ENCODE measurements at places on chromosomes 2 and 18.

GRCh38 chr2:147594038-147594437 is 250.8 kb upstream of the ACVR2A start:
- no peak for DNase-seq

DNA sequence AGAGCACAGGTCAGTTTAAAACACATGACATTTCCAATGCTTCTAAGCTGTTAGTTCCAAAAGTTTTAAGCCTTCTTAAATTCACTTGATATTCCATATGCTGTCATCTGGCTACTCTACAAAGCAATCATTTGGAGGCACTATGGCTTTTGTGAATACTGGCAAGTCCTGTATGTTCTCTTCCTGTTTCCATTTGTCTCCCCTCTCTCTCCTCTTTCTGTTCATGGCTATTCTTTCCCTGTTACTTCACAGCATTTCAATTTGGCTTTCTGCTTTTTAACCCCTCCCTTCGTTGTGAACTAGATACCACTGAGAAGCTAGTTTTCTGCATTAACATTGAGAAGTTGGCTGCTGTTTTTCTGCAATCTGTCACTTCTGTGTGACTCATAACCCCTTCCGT is 1337.2 kb upstream of the CELF4 start:
- no peak for DNase-seq

GRCh38 chr2:231293163-231293562 is 94.7 kb downstream of the ARMC9 start:
- DNase-seq: no peak

- no peak for DNase-seq
Observed at GRCh38 chr2:139477618-139478017, 697.4 kb upstream of the NXPH2 start.

DNA sequence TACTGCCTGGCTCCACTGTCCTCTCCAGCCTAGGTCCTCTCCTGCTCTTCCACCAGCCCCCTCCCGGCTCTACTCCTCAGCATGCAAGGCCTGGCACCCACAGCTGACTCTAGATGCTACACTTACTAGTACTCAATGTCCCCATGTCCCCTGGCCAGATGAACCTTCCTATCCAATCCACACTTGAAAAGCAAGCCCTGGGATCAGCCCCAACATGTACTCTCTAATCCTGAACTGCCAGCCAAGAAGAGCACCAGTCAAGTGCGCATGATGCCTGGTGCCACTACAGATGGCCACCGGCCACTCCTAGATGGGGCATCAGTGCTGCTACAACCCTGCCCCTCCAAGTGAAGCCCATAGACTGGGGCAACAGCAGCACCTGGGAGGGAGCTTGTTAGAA is 168.2 kb downstream of the STK39 start:
- no peak for DNase-seq

GRCh38 chr2:9310377-9310776 is 103.8 kb downstream of the ASAP2 start:
- no peak for DNase-seq

DNA sequence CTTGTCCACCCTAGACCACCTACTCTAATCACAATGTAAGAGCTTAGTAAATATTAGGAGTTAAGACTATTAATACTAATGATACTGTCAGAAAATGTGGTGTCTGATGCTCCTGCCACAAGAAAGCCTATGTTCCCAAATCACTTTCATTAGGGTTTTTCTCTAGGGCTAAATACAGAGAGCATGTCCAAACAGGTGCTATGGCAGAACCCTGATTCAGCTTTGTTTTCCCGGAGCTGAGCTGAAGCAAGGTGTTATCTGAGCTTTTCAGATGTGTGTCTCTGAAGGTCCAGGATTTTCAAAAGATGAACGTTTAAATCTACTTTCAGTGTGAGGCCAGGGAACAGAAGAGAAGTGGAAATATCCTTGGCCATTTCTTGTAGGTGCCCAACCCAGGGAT is 40.6 kb downstream of the CPO start:
- DNase-seq: no peak

- no peak for DNase-seq
Observed at GRCh38 chr18:6711467-6711866, 18.0 kb upstream of the ARHGAP28 start.

DNA sequence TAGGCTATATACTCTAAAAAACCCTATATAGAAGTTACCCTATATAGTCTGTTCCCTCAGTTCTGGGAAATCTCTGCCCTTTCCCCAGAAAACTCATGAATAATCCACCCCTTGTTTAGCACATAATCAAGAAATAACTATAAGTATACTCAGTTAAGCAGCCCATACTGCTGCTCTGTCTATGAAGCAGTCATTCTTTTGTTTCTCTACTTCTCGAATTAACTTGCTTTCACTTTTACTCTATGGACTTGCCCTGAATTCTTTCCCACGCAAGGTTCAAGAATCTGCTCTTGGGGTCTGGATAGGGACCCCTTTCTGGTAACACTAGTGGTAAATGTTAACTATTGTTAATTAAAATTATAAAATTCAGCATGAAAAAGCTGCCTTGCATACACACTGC is 17.4 kb upstream of the AP1S3 start:
- no peak for DNase-seq

- no peak for DNase-seq
Observed at GRCh38 chr2:222424276-222424728, at the start of gene SGPP2. TSS of gene SGPP2 (plus strand) at chr2:222424543. CDS start at chr2:222424603, 60 bp downstream.

DNA sequence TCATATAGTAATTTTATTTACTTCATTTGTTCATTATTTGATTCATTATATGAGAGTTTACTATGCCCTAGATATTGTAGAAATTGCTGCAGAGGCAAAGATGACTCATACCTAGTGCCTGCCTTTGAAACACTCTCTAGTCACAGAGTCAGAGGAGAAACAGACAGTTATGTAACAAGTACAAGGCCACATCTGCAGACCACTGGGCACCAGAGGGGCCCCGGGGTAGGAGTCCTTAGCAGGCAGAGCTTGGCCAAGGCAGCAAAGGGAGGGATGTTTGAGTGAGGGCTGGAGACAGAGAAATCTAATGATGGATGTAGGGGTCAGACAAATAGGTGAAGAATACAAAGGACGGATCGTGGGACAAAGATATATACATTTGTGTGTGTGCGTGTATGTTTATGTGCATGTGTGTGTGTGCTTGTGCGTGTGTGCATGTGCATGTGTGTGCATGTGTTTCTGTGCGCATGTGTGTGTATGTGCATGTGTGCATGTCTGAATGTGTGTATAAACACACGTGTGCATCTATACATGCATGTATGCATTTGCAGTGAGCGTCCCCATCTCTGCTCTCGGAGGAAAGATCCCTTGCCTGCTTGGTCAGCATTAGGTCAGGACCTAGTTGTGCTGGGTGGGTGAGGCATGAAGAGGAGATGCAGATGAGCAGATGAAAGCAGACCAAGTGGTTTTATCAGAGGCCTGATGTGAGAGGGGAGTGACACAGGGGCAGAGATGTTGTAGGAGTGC is 170.6 kb upstream of the MYT1L start:
- DNase-seq: no peak

- no peak for DNase-seq
Observed at GRCh38 chr2:138763971-138764370, 16.2 kb downstream of the NXPH2 start.

DNA sequence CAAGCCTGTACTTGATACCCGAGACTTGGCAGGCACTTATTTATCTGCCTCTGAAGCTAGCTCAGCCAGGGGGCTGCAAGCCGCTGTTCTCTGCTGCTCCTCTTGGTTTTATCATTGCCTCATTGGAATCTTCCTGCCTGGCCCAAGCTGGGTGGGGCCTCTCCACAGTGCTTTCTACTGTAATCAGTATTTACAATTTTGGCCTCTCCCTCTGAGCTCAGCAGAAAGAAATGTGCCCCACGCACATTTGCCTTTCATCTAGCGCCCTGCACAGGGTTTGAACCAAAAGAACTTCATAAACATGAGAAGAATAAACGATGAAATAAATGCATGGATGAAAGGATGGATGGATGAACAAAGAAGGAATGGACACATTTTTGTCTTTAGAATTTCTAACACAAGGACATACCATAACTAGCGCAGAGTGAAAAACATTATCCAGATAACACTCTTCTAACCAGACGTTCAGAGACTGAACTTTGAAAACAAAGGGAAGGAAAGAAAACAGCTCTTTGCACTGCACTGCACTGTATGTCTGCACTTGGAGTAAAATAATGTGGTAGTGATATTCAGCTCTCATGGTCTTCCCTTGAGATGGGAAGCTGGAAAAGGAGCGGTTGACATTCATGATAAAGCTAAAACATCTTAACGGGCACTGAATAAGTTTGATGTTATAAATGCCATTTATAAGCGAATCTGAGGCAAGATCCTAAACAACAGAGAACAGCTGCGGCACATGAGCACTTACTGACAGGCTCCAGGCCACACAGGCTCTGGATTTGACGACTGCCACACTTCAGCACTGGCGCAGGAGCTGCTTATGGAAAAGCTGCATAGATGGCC is 86.8 kb upstream of the SP3 start:
- DNase-seq: no peak

DNA sequence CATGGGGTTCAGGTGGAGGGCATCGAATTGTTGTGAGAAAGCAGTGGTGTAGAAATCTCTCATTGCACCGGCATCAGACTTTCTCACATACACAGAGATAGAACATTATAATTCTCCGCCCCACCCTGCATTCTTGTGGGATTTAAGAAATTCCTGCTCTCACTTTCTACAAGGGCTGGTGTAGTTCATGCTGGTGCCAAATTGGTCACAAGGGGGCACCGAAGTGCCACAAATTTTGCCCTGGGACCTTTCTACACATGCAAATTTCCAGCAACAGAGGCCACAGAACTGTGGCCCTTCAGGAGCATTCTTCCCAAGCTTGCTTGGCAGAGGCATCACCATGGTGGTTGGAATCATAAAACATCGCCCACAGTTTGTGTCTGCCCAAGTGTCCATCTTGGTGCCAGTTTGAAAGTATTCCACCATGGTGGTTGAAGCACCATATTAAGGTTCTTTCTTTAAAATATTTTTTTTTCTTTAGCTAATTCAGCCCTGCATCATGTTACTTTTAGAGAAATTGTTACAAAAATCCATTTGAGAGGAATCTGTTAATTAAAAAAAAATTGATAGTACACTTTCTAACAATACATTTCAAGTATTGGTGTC is 521.2 kb upstream of the FANCL start:
- DNase-seq: no peak

GRCh38 chr2:118264232-118264990 is 176.1 kb downstream of the INSIG2 start:
- DNase-seq: no peak

DNA sequence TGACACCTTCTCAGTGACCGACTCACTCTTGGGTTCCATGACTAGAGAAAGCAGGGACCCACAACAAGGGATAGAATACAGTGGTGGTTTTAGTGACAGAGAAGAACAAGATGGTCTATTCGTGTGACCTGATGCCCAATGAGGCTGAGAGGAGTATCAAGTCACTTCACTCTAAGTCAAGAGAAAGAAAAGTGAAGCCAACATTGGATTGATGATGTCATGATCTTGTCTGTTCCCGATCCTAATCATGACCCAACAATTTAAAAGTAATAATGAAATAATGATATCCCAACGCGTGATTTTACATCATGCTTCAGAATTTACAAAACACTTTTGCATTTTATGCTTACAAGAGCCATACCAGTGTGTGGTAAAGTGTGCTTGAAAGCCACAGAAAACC is 155.6 kb upstream of the POU3F3 start:
- DNase-seq: no peak

GRCh38 chr2:81050580-81051095 is 746.1 kb upstream of the LRRTM1 start:
- DNase-seq: no peak

DNA sequence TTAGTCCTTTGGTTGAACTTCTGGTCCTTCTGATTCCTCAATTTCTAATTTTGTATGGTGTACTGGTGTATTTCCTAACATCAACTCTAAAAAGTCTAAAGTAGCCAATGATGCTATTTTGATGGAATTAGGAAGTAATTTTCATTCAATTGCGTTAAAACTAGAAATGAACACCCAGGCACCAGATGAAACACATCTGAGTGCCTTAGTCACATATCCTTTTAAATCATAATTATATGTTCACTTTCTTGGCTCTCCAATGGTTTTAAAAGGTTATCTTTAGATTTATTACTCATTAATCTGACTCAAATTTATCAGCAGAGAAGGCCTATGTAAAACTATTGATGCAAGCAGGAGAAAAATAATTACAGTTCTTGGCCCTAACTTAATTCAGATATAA is 119.7 kb downstream of the GAREM1 start:
- DNase-seq: no peak

GRCh38 chr2:186717320-186718007 is 23.6 kb downstream of the FAM171B start:
- no peak for DNase-seq

DNA sequence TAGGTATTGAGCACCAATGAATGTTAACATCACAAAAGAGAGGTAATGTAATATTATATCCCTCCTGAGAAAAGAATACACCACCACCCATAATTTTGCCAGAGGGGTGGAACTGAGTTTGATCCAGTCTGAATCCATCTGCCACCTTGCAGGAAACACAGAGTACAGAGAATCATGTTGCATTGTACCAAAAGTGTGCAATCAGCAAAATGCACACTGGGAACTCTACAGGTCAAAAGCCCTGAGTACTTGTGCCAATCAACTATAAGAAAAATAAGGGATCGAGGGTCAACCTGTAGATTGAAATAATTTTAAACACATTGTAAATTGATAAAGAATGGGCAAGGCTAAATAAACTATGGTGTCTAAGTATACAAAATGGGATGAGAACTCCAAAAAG is 141.5 kb downstream of the KCNH7 start:
- DNase-seq: no peak

DNA sequence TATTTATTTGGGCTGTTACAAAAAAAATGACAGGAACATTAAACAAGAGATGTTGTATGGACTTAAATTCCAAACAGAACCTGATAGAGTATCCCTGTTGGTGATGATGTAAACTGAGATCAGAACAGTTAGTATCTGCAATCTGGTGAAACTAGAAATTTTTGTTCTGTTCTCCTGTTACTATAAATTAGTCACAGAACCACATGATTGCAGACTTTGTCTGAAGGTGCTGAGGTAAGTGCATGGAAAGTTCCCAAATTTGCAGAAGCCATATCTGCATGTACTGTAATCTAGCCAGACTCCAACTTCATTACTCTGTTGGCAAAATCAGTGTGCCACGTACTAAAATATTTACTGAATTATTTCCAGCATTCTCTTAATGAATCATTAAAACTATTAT is 516.3 kb upstream of the FSIP2 start:
- DNase-seq: no peak

GRCh38 chr2:159613651-159614285 is 2.6 kb downstream of the BAZ2B start:
- no peak for DNase-seq

GRCh38 chr18:48926420-48926857 is 24.3 kb downstream of the SMAD7 start:
- DNase-seq: no peak

DNA sequence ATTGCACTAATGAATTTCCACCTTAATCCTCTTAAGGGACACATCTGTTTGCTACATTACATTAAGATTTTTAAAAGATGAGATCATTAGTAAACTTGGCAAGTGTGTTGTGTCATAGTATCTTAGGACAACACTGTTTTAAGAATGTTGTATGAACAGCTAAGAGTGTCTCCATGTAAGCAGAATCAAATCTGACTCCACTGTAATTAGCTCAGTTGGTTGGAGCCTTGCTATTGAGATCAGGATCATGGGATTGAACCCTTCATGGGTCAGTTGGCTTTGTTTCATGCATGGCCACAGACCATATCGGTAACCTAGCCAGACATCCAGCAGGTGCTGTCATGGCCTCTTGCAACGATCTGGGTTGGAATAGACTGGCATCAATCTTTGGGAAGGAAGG is 5.2 kb downstream of the FHOD3 start:
- DNase-seq: no peak

- no peak for DNase-seq
Observed at GRCh38 chr2:46812361-46813019, 103.1 kb downstream of the MCFD2 start.

- no peak for DNase-seq
Observed at GRCh38 chr2:147560810-147561535, 283.9 kb upstream of the ACVR2A start.
